ENCODE measurements at places on chromosomes 5 and 9. TPM values are rescaled to one million over a fixed set of nuclear protein-coding genes. Genes with fewer than 3 reads are reported as not detected.

- no peak overlapping the region for H3K4me3 ChIP-seq
- no peaks in the 10 kb centered on the region for H3K36me3 ChIP-seq
- no peak for DNase-seq
- H3K27me3 ChIP-seq: no peaks in the 10 kb centered on the region
Observed at GRCh38 chr5:56686337-56687195, 128.8 kb upstream of the MAP3K1 start.

PFN3 gene
- total RNA-seq: not detected

- no peaks in the 10 kb centered on the region for H3K4me1 ChIP-seq
- no peaks in the 10 kb centered on the region for H3K36me3 ChIP-seq
- no peaks in the 10 kb centered on the region for H3K27me3 ChIP-seq
- H3K27ac ChIP-seq: no peak overlapping the region
- no peak for DNase-seq
Observed at GRCh38 chr5:10077791-10078545, 171.7 kb downstream of the ATPSCKMT start.

SHISAL2B gene
- total RNA-seq: not detected

ANKRD20A1 gene
- total RNA-seq: 3.7 TPM

GRCh38 chr5:63962279-63962678 lies at the start of gene HTR1A:
Gene HTR1A (minus strand): TSS chr5:63962445. CDS start chr5:63961719, 726 bp downstream.
- no peak within 1 kb of the TSS for H3K27ac ChIP-seq
- DNase-seq: no peak
- no peaks in the 10 kb centered on the region for H3K4me1 ChIP-seq
- no peaks in the 10 kb centered on the region for H3K36me3 ChIP-seq

GRCh38 chr9:16132513-16132912 lies 579.7 kb downstream of the CCDC171 start:
- H3K36me3 ChIP-seq: no peaks in the 10 kb centered on the region
- no peak overlapping the region for H3K27ac ChIP-seq
- no peaks in the 10 kb centered on the region for H3K27me3 ChIP-seq
- no peak for DNase-seq

KIF4B gene
- not detected for total RNA-seq

DNA sequence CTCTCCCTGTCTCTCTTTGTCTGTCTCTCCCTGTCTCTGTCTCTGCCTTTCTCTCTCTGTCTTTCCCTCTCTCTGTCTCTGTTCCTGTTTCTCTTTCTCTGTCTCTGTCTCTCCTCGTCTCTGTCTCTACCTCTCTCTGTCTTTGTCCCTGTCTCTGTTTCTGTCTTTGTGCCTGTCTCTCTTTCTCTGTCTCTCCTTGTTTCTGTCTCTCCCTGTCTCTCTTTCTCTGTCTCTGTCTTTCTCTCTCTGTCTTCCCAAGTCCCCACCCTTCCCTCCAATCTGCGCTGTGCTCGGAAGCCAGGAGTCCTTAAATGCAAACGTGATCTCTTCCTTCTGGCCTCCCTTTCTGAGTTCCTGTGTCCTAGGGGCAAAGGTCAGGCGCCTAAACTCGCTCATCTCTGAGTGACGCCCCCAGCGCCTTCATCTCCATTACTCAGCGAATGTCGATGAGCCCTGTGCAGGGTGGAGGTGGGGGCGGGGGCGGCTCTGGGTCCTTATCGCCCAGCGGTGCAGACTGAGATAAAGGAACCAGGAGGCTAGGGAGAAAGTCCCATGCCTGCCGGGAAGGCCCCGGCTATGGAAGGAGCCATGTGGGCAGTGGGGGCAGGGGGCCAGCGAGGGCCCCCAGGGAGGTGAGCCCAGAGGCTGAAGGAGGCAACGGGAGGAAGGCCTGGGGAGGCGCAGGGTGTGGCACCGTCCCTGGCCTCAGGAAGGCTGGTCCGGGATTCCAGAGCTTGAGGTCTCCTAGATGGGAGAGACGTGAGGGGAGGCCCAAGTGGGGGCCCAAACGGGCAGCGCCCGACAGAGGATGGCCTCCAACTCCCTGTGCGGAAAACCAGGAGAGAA lies 1.5 kb upstream of the SLC6A19 start:
- H3K4me1 ChIP-seq: no peaks in the 10 kb centered on the region
- no peak overlapping the region for H3K4me3 ChIP-seq
- DNase-seq: no peak
- H3K36me3 ChIP-seq: no peaks in the 10 kb centered on the region
- no peak overlapping the region for H3K27ac ChIP-seq

- peak overlapping the region; percentile 5 for H3K4me3 ChIP-seq
- DNase-seq: peak; percentile 49
- peak overlapping the region; percentile 67 for H3K27ac ChIP-seq
- H3K27me3 ChIP-seq: no peaks in the 10 kb centered on the region
Observed at GRCh38 chr5:157540707-157541446, 34.7 kb downstream of the ADAM19 start.

DNA sequence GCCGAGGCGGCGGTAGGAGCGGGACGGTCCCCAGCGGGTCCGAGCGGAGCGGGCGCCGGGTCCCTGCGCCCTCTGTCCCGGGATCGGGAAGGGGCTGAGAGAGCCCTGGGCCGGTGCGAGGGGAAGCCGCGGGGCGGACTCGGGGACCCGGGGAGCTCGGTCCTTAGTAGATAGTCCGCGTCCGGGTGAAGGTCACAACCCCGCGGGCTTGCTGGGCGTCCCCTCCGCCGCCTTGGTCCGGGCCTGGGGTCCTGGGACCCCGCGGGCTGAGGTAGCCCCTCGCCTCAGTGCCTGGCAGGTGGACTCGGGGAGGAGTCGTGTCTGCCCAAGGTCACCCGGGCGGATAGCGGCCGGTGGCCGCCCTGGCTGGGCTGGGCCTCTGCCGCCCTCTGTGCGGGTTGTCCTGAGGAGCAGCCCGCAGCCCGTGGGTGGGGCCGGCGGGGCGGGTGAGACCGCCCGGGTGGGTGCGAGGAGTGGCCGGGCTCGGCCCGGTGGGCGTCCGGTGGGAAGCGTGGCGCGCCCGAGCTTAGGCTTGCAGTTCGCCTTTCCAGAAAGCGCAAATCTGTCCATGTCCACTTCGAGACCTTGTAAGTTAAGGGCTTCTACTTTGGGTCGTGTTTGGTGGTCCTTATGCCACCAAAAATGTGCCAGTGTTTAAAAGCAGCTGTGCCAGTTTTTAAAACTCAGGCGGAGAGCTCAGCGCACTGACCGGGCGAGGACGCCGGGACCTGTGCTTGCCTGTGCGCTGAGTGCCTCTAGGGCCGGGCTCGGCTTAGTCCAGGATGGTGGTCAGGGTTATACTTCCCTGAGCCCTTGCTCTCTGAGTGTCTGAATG lies 554 bp downstream of the SDHA start:
- H3K4me3 ChIP-seq: peak overlapping the region; percentile 98
- peak overlapping the region; percentile 97 for H3K27ac ChIP-seq
- peaks cover 24% of the 10 kb centered on the region for H3K4me1 ChIP-seq

PCSK1 gene
- not detected for total RNA-seq

- H3K4me3 ChIP-seq: no peak overlapping the region
- no peak overlapping the region for H3K27ac ChIP-seq
- no peak for DNase-seq
- no peaks in the 10 kb centered on the region for H3K4me1 ChIP-seq
- no peaks in the 10 kb centered on the region for H3K27me3 ChIP-seq
- H3K36me3 ChIP-seq: no peaks in the 10 kb centered on the region
Observed at GRCh38 chr5:68369023-68369359, 153.4 kb downstream of the PIK3R1 start.

DNA sequence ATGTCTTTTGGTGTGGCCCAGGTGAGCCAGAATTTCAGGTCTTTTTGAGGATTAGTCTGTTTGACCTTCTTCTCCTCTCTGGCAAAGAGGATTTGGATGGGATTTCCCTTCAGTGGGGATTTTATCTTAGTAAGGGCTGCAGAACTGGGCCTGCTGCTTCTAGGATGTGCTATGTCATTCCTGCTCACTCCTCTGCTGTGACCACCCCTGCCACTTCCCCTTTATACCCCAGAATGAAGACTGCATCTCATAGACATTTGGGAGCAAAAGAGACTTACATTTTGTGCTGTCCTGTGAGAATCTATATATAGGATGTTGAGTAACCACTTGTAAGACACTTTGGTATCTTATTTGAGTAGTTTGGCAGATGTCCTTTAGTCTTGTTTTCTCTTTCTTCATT lies 76.2 kb downstream of the ARHGAP26 start:
- H3K36me3 ChIP-seq: no peaks in the 10 kb centered on the region
- peaks cover 15% of the 10 kb centered on the region for H3K4me1 ChIP-seq
- no peak overlapping the region for H3K4me3 ChIP-seq
- H3K27me3 ChIP-seq: no peaks in the 10 kb centered on the region
- no peak overlapping the region for H3K27ac ChIP-seq

GRCh38 chr9:136110082-136111061 lies 8.3 kb downstream of the TMEM250 start:
- H3K4me1 ChIP-seq: peaks cover 56% of the 10 kb centered on the region
- H3K27me3 ChIP-seq: no peaks in the 10 kb centered on the region
- H3K27ac ChIP-seq: peak overlapping the region; percentile 84
- H3K36me3 ChIP-seq: peaks cover 5% of the 10 kb centered on the region

OBP2B gene
- not detected for total RNA-seq

- H3K27ac ChIP-seq: no peak overlapping the region
- no peak for DNase-seq
Observed at GRCh38 chr9:78386773-78387172, 89.8 kb downstream of the PSAT1 start.

TMC1 gene
- total RNA-seq: 0.67 TPM

C9orf50 gene
- not detected for total RNA-seq

DNA sequence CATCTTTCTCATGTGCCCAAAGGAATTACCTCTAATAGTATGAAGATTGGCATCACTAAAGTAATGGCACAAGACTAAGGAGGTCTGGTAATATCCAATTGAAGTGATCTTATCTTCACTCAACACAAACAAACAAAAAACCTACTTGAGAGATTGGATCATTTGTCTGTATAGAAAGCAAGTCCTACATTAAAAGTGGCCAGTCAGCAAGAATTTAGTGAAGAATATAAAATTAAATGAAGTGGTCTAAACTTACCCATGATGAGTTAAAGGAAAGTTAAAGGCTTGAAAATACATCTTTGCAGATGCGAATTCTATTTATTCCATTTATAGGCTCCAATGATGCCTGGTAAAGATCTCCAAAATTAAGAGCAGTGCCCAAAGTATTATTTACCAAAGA lies 350.3 kb upstream of the PCSK5 start:
- H3K4me1 ChIP-seq: no peaks in the 10 kb centered on the region
- DNase-seq: no peak
- no peak overlapping the region for H3K4me3 ChIP-seq
- no peak overlapping the region for H3K27ac ChIP-seq
- no peaks in the 10 kb centered on the region for H3K27me3 ChIP-seq
- no peaks in the 10 kb centered on the region for H3K36me3 ChIP-seq

SPINK7 gene
- not detected for total RNA-seq

ADAMTS6 gene
- total RNA-seq: 3.3 TPM

ANKRD31 gene
- total RNA-seq: not detected

DNA sequence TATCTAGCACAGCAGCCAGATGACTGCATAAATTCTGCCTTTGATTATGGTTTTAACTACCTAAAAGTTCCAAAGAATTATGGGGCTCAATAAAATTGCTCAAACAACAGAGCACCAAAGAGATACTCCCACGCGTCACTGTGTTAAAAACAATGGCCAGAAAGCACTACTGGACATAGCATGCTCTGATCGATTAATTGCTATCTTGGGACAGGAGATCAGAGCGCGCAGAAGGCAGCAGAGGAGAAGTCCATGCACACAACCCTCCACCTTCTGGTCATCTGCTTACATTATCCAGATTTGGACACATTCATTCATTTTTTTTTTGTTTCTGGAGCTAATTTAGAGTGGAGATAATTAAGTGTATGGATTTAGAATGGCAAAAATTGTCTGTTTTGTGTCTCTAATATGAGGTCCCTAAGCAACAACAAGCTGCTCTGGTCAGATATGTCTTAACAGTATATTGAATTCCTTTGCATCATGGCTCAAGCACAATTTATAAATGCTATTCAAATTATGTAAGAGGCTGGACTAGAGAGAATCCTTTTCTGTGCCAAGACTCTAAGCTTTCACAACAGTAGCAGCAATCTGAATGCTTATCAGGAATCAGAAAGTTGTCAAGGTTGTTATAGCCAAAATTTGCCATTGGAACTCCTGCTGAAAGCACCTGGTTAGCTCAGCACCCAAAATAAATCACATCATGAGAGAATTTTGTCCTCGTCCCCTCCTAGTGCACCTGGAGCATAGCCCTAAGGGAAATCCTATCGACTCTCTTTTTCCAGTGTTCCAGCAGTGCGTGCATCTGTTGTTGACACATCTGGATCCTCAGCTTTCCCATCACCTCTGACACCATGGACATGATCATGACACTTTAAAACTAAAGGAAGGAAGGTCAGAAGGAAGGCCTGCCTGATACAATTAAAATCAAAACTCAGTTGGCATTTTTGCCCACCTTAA lies 98.6 kb upstream of the HMHB1 start:
- H3K4me3 ChIP-seq: no peak overlapping the region
- DNase-seq: no peak
- H3K27me3 ChIP-seq: no peaks in the 10 kb centered on the region
- peaks cover 2% of the 10 kb centered on the region for H3K4me1 ChIP-seq

DNA sequence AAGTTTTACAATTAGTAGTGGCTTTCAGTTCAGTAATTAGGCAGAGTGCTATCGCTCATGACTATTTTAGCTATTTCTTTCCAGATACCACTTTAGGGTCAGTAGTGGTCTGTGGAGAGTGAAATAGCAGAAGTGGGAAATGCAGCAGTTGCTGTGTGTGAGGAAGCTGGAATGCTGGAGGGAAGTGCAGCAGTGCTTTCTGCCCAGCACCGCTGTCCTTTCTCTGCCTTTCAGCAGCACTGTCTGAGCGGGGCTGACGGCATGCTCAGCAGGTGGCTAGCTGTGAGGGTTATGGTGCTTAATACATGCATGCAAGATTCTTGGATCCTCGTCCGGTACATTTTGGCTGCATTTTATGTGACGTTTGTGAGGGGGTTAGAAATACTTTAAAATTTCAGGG lies 213.9 kb downstream of the PBX3 start:
- DNase-seq: no peak
- H3K27ac ChIP-seq: no peak overlapping the region

IL4 gene
- total RNA-seq: not detected

- H3K27me3 ChIP-seq: no peaks in the 10 kb centered on the region
- no peak overlapping the region for H3K27ac ChIP-seq
- H3K4me3 ChIP-seq: no peak overlapping the region
- H3K4me1 ChIP-seq: no peaks in the 10 kb centered on the region
- DNase-seq: no peak
Observed at GRCh38 chr5:159807586-159807985, 108.7 kb upstream of the ADRA1B start.

DNA sequence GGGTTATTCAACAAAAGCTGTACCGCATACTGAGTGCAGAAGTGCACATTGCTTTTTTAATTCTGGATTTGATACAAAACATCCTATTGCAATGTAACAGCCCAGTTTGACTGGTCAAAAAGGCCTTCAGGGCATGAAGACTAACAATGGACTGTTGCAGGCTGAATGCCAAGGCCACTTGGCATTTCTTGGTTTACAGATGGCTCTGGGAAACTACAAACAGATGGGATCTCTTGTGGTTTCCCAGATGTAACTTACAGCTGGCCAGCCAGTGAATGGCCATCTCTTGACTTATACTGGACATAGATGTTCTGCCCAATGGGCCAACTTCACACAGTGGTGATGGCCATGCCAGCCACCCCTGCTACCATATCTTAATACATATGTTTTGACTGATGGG lies 36.8 kb downstream of the UGT3A2 start:
- H3K36me3 ChIP-seq: no peaks in the 10 kb centered on the region
- no peaks in the 10 kb centered on the region for H3K27me3 ChIP-seq
- DNase-seq: no peak
- no peak overlapping the region for H3K27ac ChIP-seq

All from upper lobe of left lung (tissue), 6 donors.